Activated CD8-positive, alpha-beta memory T cell treated with anti-CD3 and anti-CD28 coated beads for 4 hours (primary cell): ENCODE measurements at places on chromosomes 11 and 22.

- DNase-seq: no peak
These were observed 26.7 kb downstream of the SLC25A17 start for GRCh38 chr22:40792451-40792850.

DNA sequence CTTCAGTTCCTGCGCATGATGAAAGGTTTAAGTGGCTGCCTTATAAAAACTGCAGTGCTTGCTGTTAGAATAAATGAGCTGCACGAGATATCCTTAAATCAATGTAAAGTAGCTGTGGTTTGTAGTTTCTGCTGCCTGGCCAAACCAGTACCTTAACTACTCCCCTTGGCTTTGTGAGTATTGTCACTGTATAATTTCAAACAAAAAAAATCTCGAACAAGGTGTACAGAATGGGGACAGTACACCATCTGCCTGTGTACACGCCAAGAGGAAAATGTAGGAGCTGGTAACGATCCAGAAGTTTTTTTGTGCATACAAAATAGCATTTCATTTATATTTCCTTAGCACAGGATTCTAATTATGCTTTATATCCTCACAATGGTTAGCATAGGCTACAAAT lies 20.6 kb upstream of the NDUFC2 start:
- DNase-seq: no peak

GRCh38 chr11:36253238-36253637 lies 36.0 kb downstream of the COMMD9 start:
- DNase-seq: no peak

GRCh38 chr11:102598272-102598671 lies 26.9 kb downstream of the MMP20 start:
- DNase-seq: no peak

- no peak for DNase-seq
These were observed 163.8 kb downstream of the FAT3 start for GRCh38 chr11:92388380-92388779.

DNA sequence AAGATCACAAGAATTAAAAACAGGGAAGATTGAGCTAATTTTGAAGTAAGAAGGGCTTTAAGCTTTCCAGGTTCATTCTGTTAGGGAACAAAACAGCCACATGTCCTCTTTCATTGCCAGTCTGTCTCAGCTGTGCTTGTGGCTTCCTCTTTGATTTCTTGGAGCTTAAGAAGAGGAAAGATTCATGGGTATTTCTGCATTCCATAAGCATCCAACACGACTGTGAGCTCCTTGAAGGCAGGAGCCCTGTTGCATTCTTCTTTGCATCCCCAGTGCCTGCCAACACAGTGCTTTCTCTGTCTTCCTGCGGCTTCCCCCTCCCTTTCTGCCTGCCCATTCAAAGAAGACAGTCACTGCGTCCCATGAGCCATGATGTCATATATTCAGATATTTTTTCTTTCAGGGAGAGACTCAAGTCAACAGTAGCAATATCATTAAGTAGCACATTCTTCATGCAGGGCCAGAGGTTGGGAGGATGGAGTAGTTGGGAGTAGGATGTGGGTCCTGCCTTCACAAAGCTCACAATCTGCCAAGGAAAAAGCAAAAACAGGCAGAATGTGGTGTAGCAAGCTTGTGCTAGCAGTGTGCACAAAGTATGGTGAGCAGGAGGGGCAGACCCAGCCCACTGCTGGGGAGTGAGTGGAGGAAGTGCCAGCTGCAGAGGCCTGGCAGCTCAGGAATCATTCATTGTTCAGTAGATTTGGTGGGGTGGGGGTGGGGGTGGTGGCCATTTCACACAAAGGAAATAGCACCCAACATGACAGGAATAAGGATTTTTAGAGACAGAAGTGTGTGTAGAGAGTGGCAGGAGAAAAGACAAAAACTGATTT lies 162.1 kb upstream of the RASSF10 start:
- no peak for DNase-seq

- DNase-seq: no peak
These were observed 71.6 kb downstream of the CELSR1 start for GRCh38 chr22:46465793-46466192.

DNA sequence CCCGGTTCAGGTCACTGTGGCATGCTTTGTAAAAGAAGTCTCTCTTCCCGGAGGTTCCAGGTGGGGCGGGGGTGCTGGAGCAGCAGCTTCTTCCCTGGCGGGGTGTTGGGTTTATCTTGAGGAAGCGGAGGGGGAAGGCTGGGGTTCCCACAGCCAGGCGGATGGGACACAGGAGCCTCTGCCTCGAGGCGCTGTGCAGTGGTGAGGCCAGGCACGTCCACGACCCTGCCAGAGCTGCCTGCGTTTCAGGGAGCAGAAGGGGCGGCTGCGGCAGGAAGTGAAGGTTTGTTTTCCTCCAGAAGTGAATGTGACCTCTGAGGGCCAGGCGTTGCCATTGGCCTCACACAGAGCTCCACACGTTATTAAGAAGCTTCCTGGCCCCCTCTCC lies 20.1 kb upstream of the ADORA2A start:
- no peak for DNase-seq

DNA sequence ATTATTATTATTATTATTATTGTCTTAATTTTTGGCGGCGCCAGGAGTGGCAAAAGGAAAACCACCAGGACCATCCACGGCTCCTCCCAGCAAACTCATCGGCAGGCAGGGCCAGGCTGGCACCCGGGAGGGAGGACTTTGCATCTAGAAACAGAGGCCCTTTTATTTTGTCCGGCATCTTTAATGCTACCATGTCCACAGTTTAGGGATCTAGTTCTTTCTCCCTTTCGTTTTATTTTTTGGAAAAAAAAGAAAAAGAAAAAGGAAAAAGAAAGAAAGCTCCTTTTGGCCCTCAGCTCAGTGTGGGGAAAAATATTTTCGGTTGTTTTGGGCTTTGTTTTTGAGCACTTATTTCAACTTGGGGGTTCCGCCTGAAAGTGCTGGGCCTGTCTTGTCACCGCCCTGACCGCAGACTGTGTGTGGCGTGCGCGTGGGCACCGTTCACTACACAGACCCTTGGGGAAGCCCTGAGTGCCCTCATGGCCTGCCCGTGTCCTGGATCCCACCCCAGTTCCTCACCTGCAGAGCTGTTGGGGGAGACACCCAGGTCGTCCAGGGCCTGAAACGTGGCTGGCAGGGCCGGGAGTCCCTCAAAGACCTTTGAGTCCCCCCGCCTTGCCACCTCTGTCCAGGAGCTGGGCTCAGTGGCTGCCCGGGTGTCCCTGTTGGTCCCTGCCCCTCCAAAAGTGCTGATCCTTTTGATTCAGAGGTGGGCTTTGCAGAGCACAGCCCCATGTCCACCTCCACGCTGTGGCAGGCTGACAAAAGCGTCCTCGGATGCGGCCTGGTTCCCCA lies 69.1 kb upstream of the PPARA start:
- DNase-seq: no peak

GRCh38 chr11:729492-730074 lies 17.7 kb upstream of the TALDO1 start:
- no peak for DNase-seq

DNA sequence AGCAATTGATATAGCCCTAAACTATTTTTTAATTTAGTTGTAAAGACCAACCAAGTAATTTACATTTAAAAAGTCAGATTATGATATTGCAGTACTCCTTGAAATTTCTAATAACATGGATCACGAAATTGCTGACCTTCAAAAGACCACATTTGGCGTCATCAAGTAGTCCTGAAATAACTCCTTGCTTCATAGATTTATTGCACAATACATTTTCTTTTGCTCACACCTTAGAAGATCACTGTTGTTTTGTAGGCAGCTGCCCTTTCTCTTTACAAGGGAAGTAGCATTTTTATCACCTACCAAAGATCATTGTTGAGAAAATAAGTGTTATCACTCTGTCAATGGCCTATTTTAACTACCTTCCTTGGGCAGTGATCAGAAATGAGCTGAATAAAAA lies 815.8 kb downstream of the METTL15 start:
- DNase-seq: no peak

DNA sequence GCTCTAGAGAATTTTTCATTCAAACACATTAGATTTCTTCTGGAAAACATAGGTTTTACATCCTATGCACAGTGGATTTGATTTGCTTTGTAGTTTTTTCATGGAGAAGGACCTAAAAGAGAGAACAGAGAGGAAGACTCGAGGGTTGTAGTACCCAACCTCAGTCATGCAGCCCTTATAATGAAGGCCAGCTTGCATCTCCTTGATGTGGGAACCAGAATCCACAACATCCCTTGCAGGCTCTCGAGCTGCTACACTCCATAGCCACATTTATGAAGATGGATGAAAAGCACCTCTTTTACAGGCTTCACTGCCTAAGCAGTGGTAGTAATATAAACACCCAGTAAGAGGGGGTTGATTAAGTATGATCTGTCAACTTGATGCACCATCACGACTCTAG lies 9.5 kb upstream of the OR5B12 start:
- DNase-seq: no peak

DNA sequence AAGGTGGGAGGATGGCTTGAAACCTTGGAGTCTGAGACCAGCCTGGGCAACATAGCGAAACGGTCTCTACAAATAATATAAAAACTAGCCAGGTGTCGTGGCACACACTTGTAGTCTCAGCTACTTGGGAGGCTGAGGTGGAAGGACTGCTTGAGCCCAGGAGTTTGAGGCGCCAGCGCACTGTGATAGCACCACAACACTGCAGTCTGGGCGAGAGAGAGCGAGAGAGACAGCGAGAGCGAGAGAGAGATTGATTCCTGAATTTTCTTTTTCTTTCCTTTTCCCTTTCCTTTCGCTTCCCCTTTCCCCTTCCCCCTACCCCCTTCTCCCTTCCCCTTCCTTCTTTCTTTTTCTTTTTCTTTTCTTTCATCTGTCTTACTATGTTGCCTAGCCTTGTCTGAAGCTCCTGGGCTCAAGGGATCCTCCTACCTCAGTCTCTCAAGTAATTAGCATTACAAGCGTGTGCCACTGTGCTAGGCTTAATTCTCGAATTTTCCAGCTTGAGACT lies 162.4 kb upstream of the ZBED5 start:
- no peak for DNase-seq

GRCh38 chr22:38107692-38108515 lies 2.6 kb downstream of the BAIAP2L2 start:
- DNase-seq: no peak

- no peak for DNase-seq
These were observed 83.2 kb downstream of the ME3 start for GRCh38 chr11:86589204-86589603.

GRCh38 chr11:67303132-67303834 lies at the start of gene SSH3:
Gene SSH3, plus strand, starts transcription at chr11:67303530. Its CDS starts 96 bp downstream, at chr11:67303626.
- DNase-seq: no peak

DNA sequence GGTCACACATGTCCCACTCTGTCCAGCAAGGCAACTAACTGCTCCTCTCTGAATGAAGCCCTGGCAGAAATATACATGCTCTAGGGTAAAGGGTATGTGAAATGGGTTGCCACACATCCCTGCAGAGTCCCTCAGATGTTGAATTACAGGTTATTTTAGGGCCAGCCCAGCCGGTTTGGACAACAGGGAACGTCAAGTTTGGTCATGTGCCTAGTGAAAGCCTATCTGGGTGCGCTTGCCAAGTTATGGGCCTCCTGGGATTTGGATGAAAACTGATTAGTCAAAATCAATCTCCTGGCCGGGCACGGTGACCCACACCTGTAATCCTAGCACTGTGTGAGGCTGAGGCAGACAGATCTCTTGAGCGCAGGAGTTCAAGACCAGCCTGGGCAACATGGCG lies 10.4 kb downstream of the AP1B1 start:
- no peak for DNase-seq

- DNase-seq: no peak
These were observed 13.2 kb downstream of the PDE3B start for GRCh38 chr11:14656536-14657457.

DNA sequence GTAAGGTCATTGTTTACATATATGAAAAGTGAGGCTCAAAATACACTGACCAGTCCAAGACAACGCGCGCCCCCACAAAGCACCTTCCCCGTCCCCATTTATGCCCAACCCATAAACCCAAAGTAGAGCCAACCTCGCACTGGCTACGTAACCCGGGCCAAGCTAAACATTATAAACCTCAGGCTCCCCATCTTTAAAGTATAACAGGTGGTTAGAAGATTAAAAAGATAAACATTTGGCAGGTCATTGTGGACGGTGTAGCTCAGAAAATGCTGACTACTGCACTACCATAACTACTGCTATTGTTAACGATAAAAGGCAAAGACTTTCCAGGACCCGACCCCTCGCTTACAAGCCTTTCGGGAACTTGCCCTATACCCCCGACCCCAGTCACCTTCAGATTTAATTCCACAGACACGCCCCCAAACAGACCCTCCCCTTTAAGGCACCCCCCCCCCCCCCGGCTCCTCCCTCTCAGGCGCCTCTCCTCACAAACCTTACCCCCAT lies 470 bp downstream of the NUMA1 start:
- no peak for DNase-seq

DNA sequence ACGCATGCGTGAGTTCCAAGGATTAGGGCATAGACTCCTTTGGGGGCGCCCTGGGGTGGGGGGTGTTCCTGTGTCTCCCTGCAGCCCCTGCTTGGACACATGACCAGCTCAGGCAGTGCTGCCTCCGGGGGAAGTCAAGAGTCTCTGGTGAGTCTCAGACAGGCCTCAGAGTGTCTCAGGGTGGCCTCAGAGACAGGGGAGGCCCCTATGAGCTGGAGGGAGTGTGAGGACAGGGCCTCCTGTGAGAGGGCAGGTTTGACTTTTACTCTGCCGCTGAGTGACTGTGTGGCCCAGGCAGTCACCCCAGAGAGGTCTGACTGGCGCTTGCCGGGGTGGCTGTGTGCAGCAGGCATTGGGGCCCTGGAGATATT lies 41.2 kb upstream of the KCNQ1OT1 start:
- DNase-seq: no peak

DNA sequence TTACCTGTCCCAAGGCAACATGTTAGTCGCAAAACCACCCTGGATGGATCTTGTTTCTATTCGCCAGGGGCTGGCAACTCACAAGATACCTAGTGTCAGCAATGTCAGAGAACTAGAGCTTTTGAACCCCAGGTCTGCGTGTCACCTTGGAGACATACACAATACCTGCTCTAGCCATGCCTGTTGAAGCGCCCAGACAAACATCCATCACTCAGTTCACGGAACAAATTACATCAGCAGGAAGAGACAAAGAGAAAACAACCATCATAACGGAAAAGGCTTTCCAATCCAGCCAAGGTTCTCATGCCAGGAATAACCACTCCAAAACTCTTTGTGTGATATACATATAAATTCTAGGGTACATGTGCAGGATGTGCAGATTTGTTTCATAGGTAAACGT lies 2.2 kb downstream of the CD59 start:
- no peak for DNase-seq

GRCh38 chr11:64620381-64620971 lies 29.5 kb downstream of the SLC22A12 start:
- DNase-seq: no peak
